ENCODE measurements at places on chromosomes 16 and 17.

DNA sequence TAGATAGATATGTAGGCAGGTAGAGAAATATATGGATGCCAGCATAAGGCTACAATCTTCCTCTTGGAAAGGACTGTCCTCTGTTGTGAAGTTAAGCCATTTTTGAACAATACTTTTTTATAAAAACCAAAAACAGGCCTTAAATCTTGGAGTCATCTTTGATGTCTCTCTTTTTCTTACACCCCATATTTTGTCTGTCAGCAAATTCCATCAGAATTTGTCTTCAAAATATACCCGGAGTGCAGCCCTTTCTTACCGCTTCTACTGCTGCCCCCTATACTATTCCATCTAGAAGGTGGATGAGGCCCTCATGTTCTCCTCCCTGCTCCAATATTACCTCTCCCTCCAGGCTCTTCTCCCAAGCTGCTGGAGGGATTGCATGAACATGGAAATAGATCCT, 326.5 kb downstream of the HAPSTR1 start:
- DNase-seq: no peak

DNA sequence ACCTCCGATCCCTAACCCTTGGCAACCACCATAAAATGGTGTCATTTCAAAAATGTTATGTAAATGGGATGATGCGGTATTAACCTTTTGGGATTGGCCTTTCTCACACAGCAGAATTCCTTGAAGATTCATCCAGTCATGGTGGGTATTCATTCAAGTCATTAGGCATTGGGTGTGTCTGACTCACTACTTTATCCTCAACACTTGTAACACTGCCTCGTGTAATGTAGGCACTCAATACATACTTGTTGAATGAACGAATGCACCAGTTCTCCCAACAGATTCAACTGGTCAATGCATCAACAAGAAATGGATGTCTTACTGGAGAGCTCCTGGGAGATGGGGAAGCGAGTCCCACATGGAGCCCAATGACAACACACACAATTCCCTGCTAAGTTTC, 21.8 kb upstream of the GAN start:
- no peak for DNase-seq

GRCh38 chr17:78882540-78883088, 20.4 kb downstream of the CEP295NL start:
- no peak for DNase-seq

- DNase-seq: no peak
These were observed 5.0 kb upstream of the TM4SF5 start for GRCh38 chr17:4766723-4767122.
